Caco-2 (cell line): ENCODE measurements at places on chromosomes 13 and 19.

DNA sequence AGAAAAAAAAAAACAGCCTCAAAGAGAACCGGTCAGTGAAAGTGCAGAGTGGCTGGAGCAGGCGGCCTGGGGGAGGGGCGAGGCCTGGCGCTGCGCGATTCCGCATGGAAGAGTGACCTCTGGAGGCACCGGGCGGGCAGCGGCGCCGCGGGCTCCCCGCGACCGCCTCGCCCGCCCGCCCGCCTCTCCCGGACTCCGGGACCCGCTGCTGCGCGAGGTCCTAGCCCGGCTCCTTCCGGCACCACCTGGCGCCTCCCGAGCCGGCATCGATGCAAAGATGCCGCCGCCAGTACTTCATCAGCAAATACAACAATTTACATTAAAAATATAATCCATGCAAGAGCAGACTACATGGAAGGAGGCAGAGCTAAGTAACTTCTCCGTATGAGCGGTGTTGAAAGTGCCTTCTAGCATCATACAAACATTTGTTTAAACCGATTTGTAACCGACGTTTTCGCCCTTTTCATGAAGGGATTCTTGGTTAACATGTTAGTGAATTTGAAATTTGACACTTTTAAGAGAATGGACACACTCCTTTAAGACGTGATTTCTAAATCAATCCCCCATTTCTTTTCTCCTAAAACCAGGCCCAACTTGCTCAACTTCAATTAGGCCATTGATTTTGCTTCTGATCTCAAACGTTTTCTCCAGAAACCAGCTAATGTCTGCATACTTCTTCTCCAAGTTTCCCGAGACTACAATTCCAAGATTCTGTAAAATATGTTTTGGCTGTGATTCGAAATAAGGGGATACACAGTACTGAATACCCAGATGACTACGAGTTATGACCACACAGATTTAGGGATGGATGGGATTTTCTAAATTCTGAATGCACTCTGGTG lies 2.1 kb downstream of the EFNB2 start:
- peak; percentile 87 for DNase-seq

GRCh38 chr19:39325778-39326665 lies 5.4 kb upstream of the LRFN1 start:
- DNase-seq: peak; percentile 66

GRCh38 chr13:49652355-49653305 lies 24.3 kb downstream of the ARL11 start:
- DNase-seq: peak; percentile 65

DNA sequence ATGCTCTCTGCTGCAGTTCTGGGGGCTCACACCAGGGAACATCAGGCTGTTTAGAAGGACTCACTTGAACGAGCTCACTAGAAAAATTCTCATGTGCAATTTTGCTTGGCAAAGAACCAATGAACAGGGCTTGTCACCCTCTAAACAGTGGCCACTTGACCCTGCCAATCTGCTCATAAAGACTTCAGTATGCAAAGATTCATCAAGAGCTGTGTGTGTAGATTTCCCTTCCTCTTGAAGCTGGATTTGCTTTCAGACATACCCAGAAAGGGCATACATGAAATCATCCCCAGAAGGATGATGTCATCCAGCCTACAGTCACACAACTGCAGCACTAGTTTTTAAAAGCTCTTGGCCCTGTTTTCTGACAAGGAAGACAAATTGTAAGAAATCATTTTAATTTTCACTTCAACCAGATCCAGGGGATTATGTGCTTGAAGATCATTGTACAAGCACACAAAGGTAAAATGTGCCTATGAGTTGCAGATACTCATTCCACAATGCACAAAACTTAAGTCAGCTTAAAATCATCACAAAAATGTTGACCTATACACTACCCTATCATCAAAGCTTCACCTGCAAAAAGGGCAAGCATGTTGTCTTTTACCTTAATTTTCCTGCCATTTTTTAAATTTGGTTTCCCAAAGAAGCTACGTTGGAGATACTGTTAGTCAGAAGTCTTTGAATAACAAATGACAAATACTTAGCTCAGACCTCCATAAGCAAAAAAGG lies 5.2 kb upstream of the STK24 start:
- no peak for DNase-seq

DNA sequence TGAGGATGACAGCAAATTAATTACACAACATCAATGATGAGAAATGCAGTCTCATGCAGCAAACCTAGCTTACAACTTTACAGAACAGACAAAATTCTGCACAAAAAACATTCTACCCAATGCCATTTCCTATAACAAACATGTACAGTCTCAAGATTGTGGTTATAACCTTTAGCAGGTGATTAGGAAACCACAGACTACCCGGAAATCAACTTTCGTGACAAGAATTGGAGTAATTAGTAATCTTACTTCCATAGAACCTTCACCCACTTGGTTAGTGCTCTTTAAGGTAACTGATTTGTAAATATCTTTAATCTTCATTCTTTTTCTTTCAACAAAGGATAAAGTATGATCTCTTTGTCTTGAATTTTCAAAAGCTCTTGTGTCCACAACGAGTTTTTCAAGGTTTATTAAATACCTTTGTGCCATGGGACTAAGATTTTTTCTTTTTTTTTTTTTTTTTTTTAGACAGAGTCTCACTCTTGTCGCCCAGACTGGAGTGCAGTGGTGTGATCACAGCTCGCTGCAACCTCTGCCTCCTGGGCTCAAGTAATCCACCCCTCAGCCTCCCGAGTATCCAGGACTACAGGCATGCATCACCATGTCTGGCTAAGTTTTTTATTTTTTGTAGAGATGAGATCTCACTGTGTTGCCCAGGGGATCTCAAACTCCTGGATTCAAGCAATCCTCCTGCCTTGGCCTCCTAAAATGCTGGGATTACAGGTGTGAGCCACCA lies 78.8 kb downstream of the MAP4K1 start:
- DNase-seq: no peak

- no peak for DNase-seq
Measured at GRCh38 chr19:54364775-54365257, at the start of gene LAIR1. LAIR1 (minus strand) TSS chr19:54364931; CDS start chr19:54364804, 127 bp downstream.

DNA sequence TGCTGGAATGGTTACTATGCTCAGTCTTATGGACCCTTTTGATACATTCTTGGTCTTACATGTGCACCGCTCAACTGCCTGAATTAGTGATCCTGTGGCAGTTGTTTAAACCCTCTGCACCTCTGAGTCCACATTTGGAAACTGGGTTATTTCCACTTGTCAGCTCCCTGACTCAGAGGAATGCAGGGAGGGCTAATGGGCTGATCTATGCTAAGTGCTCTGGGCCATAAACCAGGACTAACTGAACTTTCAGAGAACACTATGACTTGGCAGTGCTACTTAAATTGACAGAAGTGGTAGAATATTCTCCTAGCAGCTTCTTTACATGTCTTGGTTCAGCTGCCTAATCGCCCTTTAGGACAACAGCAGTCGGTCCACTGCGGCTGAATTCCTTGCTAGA lies 26.8 kb upstream of the MED4 start:
- no peak for DNase-seq

DNA sequence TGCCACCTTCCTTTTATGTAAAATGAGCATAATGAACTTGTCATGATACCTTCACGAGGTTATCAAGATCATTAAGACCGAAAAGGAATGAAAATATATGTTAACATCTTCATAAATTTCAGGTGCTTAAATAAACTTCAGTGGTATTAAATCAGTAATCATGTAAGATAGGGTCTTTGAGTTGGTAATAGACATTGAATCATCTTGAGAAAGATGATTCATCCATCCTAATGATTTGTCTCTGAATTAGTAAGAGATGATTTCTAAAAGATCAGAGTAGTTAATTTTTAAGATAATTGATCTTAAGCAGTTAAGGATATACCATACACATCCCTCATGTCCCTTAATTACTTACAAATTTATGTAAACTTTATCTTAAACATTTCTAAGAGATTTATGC lies 52.0 kb downstream of the COG3 start:
- no peak for DNase-seq

DNA sequence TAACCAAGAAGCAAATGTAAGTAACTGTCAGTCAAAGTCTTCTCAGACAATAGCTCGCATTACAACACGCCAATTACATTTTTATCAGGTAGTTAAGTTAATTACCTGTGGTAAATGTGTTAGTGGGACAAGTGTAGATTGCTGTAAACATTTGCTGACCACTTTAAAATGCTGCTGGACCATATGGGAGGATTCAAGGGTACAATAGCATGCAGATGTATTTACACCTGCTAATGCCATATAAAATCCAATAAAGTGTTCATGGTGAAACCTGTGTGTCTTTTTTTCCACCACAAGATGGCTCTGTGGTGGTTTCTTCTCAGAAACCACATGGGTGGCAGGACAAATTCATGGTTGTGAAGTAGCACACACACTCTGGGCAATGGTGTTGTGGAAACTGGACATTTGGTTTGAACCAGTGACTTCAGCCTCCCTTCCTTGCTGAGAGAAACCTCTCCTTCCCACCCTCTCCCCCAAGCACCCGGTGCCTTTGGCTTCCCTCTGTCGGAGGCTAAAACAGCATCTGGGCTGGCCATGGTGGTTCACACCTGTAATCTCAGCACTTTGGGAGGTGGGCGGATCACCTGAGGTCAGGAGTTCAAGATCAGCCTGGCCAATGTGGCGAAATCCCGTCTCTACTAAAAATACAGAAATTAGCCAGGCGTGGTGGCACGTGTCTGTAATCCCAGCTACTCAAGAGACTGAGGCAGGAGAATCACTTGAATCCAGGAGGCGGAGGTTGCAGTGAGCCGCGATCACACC lies 18.1 kb upstream of the GTF3A start:
- DNase-seq: peak; percentile 57

GRCh38 chr13:31042049-31042448 lies 109.6 kb downstream of the TEX26 start:
- no peak for DNase-seq

- DNase-seq: peak; percentile 40
Measured at GRCh38 chr19:3783660-3784584, 2.3 kb downstream of the MATK start.

- DNase-seq: no peak
Measured at GRCh38 chr13:28753946-28754345, 35.2 kb upstream of the SLC46A3 start.

DNA sequence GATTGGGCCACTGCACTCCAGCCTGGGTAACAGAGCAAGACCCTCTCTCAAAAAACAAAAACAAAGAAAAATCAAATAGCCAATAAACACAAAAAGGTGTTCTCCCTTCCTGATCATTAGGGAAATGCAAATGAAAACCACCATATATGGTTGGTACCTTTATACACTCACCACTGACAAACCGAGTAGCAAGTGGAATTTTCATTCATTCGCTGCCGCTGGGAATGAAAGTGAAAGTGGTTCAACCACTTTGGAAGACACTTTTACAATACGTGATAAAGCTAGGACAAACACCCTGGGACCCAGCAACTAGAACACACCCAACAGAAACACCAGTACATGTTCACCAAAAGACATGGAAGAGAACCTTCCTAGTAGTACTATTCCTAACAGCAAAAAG lies 21.0 kb downstream of the GRIK5 start:
- no peak for DNase-seq

GRCh38 chr13:92355213-92355612 lies 871.4 kb upstream of the GPC6 start:
- peak; percentile 45 for DNase-seq

- DNase-seq: no peak
Measured at GRCh38 chr19:52935434-52935833, 12.2 kb upstream of the ZNF888 start.

- DNase-seq: no peak
Measured at GRCh38 chr13:26694609-26695359, 65.8 kb downstream of the GPR12 start.

DNA sequence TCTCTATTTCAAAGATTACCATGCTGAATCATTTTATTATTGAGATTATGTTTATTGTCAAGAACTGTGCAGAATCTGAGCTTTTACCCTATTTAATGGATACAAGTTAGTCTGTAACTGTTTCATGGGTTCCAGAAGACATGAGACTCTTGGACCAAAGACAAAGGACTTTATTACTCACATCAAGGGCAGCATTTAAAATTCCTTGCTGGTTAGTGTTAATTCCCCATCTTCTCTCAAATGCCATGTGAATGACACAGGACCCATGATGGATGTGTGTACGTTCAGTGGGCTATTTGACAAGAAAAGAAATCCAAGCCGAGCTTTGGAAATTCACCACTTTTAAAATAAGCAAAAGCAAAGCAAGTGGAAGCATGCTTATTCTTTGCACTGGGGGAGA lies 139.9 kb downstream of the PCDH20 start:
- DNase-seq: no peak

DNA sequence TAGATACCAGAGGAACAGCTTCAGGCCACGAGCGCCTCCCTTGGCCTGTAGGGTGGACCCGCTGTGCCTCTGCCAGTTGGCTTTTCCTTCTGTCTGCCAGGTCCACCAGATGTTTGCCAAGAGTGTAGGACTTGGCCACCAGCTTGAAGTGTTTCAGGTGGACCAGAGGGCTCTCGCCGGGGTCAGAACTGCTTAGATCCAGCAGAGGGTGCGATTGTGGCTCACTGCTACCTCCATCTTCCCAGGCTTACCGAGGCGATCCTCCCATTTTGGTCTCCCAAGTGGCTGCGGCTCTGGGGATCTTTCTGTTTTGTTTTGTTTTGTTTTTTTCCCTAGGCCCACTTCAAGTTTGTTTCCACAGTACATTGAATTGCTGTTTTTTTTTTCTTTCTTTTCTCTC lies 23.0 kb upstream of the ZNF730 start:
- DNase-seq: no peak

- DNase-seq: no peak
Measured at GRCh38 chr13:41156620-41157019, 24.0 kb upstream of the KBTBD6 start.

DNA sequence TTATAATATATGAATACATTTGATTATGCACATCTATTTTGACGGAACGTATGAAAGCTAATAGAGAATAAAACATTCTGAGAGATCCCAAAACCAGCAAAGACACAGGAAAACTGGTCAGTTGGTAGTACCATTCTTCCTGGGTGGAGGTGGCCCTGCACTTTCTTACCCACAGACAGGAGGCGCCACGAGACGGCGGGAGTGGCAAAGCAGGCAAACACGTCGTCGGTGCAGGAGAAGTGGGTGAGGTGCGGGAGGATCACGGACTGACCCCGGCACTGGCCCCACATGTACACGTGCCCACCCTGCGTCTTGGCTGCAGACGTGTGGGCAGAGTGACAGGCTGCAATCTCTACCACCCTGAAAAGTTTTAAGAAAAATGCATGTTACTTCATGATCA lies 36.1 kb downstream of the RCBTB1 start:
- DNase-seq: no peak

GRCh38 chr13:97223037-97223710 lies 1.0 kb downstream of the MBNL2 start:
- DNase-seq: no peak

DNA sequence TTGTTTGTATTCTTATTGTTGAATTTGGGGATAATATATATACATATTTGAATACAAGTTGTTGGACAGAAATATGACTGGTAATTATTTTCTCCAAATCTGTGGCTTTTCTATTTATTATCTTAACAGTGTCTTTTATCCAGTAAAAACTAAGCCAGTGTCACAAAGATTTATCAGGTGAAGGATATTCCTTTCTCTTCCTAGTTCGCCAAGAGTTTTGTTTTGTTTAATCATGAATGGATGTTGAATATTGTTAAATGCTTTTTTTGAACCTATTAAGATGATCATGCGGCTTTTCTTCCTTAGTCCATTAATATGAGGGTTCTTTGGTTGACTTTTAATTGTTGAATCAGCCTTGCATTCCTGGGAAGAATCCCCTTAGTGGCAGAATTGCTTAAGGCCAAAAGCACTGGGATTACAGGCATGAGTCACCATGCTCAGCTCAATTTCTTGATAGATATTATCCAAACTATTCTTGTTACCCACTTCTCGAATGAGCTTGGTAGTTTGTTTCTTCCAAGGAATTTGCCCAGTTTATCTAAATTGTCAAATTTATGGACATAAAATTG lies 53.3 kb downstream of the TEX26 start:
- no peak for DNase-seq

- peak; percentile 78 for DNase-seq
Measured at GRCh38 chr19:17996826-17997316, 11.1 kb upstream of the ARRDC2 start.
